ENCODE measurements at places on chromosomes 4 and X. TPM values are rescaled to one million over a fixed set of nuclear protein-coding genes. Genes with fewer than 3 reads are reported as not detected.
A peak's percentile ranks its signal among the peaks of the same experiment; 100 is the strongest.

GRCh38 chr4:113300471-113300928, 251.0 kb downstream of the ANK2 start:
- DNase-seq, result no peak

GRCh38 chr4:141329174-141329569, 108.5 kb downstream of the ZNF330 start:
- DNase-seq, result no peak

DNA sequence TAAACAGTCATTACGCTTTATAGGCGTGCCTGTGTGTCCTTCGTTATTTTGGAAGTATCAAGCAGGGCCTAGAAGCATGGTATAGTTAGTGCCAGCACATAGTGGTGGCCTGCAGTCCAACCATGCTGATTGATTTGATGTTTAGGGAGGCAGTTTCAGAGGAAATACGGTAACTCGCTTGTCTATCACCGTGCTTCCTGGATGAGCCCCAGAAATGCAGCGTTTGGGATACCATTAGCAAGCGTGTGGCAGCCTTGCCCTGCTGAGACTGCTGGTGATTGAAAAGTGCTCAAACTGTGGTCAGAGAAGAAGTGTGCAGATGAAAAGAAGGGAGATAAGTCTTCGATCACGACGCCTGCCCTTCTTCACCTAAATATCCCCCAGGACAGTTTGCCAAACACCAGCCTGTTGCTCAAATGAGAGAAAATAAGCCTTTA, 158.4 kb downstream of the CHIC2 start:
- peak; percentile 82 for DNase-seq

DNA sequence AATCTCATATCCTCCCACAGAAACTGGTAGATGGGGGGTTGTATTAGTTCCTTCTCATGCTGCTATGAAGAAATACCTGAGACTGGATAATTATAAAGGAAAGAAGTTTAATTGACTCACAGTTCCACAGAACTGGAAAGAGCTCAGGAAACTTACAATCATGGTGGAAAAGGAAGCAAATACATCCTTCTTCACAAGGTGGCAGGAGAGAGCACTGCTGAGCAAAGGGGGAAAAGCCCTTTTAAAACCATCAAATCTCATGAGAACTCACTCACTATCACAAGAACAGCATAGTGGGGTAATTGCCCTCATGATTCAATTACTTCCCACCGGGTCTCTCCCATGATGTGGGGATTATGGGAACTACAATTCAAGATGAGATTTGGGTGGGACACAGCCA, 250.5 kb upstream of the GPRIN3 start:
- DNase-seq, result peak; percentile 57

GRCh38 chrX:41388543-41388942, 54.6 kb downstream of the DDX3X start:
- DNase-seq, result no peak

GRCh38 chrX:112536544-112536943, 143.2 kb downstream of the LHFPL1 start:
- peak; percentile 89 for DNase-seq

DNA sequence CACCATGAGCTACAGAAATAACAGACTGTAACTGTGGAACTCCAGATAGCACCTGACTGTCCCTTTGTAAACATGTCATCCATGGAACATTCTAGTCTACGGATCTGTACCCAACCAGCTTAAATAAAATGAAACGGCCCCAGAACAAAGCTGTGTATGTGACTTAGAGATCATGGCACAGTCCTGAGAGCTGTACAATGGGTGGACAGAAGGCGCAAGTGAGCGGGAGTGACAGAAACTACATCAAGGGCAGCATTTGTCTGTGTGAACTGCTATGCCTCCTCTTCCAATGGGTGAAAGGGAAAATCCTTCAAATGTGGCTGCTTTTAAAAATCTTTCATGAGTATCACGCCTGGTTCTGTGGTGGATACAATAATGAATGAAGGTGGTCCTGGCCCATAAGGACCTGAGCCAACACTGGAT, 72.5 kb downstream of the FAT1 start:
- no peak for DNase-seq

GRCh38 chr4:166042510-166043055, 169.5 kb downstream of the TLL1 start:
- no peak for DNase-seq

DNA sequence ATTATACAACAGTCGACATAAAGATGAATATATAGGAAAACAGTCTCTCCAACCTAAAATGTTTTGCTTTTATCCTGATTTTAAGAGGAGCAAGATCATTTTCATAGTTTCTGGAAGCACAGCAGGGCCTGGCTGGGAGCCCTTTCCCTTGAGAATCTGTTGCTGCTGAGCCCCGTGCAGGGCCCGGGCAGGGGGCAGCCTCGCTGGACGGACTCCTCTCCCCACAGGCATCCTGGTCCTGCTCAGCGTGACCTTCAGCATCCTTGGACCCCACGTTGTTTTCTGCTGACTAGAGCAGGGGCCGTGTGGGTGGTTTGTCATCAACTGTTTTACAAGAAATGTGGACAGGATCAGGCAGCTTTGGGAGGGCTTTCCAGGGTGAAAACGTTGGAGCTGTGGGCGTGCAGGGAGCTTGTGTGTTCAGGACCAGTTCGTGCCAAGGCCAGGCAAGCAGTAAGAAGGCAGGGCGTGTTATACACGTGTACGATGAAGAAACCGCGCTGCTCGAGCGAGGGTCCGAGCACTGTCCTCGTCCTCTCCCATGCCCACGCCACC, 25.0 kb downstream of the CPZ start:
- DNase-seq, result no peak

DNA sequence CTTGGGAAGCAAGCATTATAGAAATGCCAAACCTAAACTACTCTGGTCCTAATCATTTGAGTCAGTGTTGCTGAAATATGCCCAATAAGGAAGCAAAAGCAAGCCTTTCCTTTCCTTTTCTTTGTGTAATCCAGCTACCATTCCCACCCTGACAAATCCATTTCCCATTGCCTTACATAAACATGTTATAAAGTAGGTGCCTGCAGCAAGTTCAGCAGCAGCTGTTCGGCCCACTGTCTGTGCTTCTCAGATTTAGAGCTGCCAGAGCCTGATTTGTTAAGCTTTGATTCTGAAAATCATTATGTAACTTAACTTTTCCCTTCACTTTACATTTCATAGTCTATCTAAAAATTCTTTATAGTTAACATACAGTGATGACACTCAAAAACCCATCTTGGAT, 148.6 kb downstream of the EPHA5 start:
- no peak for DNase-seq

DNA sequence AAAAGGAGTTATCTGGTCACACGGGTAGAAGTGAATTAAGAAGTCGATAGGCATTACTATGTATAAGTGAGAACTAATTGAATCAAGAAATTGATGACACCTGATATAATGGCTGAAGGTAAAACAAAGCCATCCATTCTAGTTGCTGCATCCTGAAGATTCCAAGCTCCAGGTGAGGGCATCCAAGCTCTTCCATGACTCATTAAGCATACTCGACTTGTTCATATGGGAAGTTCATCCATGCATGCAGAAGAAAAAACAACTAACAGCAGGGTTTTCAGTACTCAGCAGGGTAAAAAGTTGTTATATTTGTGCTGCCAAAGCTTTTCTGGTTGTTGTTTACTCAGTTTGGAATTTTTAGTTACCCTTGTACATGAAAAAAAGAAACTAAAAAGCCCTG, 508.0 kb upstream of the CXorf51A start:
- DNase-seq, result no peak

DNA sequence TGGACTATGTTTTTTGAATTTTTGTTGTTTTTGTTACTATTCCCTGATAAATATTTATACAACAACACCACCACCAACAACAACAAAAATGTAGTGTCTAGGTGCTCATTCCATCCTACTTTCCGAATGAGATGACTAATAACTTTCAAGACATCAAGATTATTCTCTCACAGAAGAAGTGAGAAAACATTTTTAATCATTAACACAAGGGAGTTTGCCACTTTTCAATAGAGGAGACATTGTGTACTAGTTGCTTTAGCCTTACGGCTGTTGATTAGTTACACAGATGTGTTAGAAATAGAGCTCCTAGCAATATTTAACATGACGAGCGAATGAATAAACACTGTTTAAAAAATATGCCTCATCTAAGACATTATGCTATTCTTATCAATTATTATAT, 898.8 kb downstream of the C4orf33 start:
- DNase-seq, result no peak

- peak; percentile 67 for DNase-seq
Measured at GRCh38 chrX:19682712-19683331, 167.5 kb upstream of the MAP3K15 start.

GRCh38 chr4:146381263-146381872, 140.4 kb downstream of the SLC10A7 start:
- DNase-seq, result no peak

GRCh38 chr4:33831442-33832066, 2412.8 kb downstream of the ARAP2 start:
- no peak for DNase-seq

GRCh38 chr4:17469931-17470674, 41.8 kb downstream of the QDPR start:
- no peak for DNase-seq

DNA sequence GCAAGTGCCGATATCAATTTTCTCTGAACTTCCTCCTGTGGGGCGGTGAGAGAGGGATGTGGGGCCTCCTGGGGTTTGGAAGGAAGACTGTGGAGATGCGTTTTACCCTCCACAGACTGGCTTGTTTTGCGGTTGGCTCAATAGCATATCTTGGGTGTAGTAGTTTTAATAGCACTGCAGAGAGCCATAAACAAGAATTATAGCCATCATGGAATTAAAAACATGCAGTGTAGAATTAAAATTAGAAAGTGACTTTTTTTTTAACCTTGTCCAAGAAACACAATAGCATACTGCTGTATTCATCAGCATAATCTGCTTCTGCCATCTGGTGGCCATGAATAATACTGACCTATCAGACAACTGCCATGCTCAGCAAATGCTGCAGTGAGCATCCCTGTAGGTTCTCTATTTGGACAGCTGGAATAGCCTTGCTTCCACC, 47.3 kb upstream of the SCML1 start:
- DNase-seq, result peak; percentile 69

- DNase-seq, result no peak
Measured at GRCh38 chr4:185567381-185568376, 32.4 kb upstream of the PDLIM3 start.

DNA sequence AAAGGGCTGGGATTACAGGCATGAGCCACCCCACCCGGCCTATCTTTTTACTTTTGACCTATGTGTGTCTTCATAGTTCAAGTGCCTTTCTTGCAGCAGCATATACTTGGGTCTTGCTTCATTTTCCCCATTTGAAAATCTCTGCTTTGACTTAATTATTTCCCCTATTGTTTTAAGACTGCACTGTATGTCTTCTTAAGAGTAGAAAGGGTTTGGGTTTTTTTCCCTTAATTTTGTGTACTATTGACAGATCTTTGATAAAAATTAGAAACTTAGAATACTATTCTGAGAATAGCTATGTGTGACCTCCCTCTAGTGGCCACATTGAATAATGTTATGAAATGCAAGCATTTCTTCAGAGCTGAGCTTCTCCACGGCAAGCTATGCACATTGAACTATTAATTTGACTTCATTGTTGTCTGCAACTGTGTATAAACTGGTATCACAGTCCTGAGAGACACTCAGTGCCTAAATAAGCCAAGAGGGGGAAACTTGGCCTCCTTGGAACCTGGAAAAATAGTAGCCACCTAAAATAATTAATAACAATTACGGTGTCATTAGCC, 8.7 kb upstream of the SLC25A4 start:
- DNase-seq, result no peak

DNA sequence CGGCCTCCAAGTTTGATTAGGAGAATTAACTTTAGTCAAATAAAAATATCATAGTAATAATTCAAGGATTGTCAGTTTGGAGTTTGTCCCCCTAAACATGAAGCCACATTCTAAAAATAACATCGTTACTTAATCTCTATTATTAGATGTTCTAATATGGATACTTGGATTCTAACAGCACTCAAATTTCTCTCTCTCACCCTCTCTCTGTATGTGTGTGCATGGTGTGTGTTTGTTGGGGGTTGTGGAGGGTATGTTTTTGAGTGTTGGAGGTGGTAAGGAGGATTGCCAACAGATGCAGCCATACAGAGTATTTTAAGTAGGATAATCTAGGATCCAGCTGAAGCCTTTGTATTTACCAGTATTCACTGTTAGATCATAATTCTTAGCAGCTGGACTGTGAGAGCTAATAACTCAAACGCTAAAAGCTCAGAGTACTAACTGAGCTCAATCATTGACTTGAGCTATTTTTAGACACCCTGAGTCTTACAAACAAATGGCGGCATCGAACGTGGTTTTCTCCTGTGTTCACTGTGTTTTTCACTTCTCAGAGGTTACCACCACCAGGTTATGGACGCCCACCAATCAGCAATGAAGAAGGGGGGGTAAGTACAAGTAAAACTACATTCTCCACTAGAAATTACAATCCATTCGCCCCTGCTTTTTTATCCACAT, 8.8 kb downstream of the ENAM start:
- DNase-seq, result no peak

DNA sequence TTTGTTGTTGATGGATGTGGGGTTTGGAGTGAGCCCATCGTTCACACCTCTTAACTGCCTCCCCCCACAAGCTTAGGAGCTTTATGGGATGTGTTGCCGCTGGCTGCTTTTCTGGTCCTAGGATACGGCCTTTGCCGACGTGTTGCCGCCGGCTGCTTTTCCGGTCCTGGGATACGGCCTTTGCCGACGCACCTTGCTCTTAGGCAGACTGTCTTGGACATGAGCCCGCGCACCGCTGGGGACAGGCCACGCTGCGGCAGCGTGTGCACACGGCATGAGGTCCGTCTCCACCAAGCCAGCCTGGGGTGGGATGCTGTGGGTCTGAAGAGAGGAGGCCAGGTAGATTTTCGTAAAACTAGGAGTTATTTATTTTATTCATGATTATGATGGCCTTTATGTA, 14.2 kb downstream of the RGS12 start:
- DNase-seq, result peak; percentile 39

GRCh38 chrX:7996414-7996813, 69.2 kb upstream of the PNPLA4 start:
- DNase-seq, result peak; percentile 62

DNA sequence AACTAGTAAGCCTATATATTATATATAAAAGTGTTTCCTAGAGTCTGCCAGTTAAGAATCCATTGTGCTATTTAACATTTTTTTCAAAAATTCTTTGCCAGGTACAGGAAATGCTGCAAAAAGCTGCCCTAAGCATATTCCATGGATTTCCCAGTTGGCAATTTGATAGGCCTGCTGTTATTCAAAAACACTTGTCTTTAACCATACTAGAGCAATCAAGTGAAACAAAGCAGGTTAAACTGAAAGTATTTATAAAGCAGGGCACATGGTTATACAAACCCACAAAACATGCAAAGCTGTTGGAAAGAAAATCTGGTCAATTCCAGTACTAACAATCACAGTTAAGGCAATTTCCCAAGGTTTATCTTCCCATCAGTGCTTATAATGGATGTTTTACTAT, 159.9 kb downstream of the UNC5C start:
- no peak for DNase-seq

The LAMTOR3 gene
- total RNA-seq, result 33.0 TPM

The GATA1 gene
- total RNA-seq, result not detected

The BTC gene
- 0.24 TPM for total RNA-seq

The IL3RA gene
- not detected for total RNA-seq

The PROM1 gene
- total RNA-seq, result 40.1 TPM

The MBNL3 gene
- 12.7 TPM for total RNA-seq

The CYBB gene
- not detected for total RNA-seq

The AFF2 gene
- 5.6 TPM for total RNA-seq

The ZFP42 gene
- 58.5 TPM for total RNA-seq

The LONRF3 gene
- total RNA-seq, result 3.1 TPM

The NHSL2 gene
- 11.2 TPM for total RNA-seq

The ODAM gene
- total RNA-seq, result not detected

The PTTG2 gene
- not detected for total RNA-seq

The PAPSS1 gene
- total RNA-seq, result 121 TPM

Measured in endodermal cell (in vitro differentiated cells).